Fibroblast of skin of left quadriceps (primary cell): ENCODE measurements at places on chromosomes 4 and X.

DNA sequence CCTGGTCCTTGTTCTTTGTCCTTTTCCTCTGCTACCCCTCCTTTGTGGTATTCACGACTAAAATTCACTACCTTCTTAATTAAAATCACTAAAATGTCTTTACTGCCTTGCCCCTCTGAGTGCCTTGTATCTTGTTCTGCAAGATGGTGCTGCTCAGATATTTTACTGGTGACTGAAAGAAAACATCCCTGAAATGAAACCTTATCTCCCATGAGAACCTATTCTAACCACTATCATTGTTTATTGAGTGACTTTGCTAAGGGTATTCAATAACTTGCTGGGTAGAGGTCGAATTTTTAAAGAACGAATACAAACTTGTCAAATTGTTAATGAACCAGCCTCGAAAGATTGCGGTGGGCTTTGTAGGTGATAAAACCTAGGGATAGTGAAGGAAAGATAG lies 52.8 kb downstream of the SPRY1 start:
- no peak for DNase-seq

- peak; percentile 56 for DNase-seq
These were observed 17.9 kb upstream of the PDE5A start for GRCh38 chr4:119646347-119647071.

DNA sequence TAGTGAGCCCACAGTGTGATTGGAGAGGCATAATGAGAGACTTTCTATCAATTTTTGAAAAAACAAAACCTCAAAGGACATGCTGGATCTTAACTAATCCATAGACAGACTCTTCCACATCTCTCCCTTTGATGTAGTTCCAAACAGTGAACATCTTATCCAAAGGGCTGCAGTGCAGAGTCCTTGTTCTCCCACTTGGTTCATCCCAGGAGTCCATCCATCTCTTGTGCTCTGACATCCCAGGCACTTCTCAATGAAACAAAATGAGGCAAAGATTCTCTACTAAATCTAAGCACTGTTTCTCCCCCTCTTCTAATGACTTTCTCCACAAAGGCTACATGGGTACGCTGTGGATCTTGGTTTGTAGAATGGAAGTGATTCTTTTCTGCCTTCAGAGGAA lies 8.3 kb downstream of the SHROOM3 start:
- DNase-seq: no peak

- DNase-seq: no peak
These were observed 37.9 kb upstream of the NKAP start for GRCh38 chrX:119981286-119982070.

GRCh38 chr4:107791902-107792301 lies 32.8 kb upstream of the SGMS2 start:
- no peak for DNase-seq

DNA sequence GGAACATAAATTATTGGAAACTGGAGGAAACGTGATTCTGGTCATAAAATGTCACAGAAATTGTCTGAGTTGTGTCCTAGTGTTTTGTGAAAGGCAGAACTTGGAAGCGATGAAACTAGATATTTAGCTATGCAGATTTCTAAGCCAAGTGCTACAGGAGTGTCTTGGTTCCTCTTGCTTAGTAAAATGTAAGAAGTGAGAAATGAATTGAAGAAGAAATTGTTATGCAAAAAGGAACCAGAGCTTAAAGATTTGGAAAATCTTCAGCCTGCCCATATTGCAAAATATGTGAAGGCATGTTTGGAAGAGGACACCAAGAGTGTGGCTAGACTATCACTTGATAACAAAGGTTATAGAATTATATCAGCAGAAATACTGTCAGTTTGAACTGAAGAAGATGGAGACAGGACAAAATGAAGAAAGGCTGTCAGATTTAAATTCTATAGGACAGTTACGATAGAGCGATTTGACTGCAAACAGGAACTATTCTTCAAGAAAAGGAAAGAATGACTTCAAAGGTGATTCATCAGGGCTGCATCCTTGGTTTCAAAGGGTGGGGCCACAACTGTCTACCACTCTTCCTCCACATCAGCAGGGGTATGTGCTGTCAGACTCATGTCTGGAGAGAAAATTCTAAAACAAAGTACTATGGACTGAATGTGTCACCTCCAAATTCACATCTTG lies 9.4 kb upstream of the CDS1 start:
- no peak for DNase-seq

DNA sequence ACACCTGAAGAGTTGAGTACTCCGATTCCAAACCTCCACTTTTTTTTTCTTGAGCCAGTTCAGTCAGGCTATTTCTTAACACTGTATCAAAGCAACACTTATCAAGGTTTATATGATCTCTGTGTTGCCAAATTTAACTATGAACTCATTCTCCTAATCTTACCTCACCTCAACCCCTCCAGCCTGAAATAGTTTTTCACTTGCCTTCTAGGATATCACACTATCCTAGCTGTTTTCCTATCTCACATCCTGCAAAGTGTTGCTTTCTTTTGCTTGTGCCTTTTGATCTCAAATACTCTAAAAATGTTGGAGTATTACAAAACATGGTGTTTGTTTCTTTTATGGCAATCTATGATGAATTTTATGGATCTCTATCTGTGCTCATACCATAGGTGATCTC lies 415.0 kb downstream of the CFAP47 start:
- DNase-seq: no peak

DNA sequence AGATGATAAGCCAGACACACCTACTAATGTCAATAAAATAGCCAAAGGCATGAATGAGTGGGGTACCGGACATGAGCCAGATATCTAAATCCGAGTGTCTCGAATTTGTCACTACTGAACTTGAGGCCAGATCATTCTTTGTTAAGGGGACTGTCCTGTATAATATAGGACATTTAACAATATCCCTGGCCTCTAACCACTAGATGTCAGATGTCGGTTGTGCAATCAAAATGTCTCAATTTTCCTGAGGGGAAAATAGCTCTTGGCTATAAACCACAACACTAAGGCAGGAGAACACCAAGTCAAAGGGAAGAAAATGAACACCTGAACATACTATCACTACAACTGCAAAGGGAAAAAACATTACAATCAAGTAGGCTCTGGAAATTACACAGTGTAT lies 154.5 kb downstream of the GPM6A start:
- DNase-seq: no peak

GRCh38 chr4:56748271-56748670 lies 67.2 kb upstream of the HOPX start:
- DNase-seq: no peak

DNA sequence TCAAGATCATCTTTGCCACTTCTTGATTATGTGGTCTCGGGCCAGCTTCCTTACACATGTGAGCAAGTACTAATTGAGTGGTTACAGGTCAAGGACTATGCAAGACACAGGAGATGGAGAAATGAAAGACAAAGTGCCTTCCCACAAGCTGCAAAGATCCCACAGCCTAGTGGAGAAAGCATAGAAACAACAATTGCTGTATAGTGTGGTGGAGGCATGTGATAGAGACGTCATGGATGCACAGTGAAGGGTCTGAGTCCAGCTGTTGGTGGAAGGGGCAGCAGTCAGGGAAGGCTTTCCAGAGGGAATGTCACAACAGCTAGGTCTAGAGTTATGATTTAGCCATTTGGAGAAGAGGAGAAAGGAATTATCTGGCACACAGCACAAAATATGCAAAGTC lies 210.6 kb downstream of the KDR start:
- DNase-seq: no peak

GRCh38 chr4:137389911-137390520 lies 142.3 kb downstream of the PCDH18 start:
- DNase-seq: no peak

DNA sequence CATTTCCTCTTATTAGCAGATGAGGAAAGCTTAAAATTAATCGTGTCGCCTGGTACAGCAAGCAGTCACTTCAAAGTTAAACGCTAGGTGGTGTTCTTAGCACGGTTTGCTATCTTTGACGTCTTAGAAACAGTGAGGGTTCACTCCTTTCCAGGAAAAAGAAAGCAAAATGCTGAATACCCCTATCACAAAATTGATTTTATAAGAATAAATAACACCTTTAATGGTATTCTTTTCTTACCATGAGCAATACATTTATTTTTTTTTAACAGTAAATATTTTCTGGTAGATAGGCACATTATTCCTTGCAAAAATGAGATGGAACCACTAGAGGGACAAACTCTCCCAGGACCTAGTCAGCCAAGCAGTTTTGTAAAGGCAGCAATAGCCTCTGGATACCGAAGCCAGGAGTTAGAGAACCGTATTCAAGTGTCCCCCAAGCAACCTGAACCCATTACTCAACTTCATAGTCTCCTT lies 153.9 kb downstream of the KDR start:
- peak; percentile 24 for DNase-seq

DNA sequence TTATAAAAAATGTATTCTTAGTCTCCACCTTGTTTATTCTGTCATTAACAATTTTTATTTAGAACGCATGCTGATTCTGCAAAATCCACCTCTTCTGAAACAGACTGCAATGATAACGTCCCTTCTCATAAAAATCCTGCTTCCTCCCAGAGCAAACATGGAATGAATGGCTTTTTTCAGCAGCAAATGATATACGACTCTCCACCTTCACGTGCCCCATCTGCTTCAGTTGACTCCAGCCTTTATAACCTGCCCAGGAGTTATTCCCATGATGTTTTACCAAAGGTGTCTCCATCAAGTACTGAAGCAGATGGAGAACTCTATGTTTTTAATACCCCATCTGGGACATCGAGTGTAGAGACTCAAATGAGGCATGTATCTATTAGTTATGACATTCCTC lies 75.6 kb upstream of the SMARCA5 start:
- no peak for DNase-seq

GRCh38 chr4:142316913-142317312 lies 529.2 kb downstream of the INPP4B start:
- DNase-seq: no peak

DNA sequence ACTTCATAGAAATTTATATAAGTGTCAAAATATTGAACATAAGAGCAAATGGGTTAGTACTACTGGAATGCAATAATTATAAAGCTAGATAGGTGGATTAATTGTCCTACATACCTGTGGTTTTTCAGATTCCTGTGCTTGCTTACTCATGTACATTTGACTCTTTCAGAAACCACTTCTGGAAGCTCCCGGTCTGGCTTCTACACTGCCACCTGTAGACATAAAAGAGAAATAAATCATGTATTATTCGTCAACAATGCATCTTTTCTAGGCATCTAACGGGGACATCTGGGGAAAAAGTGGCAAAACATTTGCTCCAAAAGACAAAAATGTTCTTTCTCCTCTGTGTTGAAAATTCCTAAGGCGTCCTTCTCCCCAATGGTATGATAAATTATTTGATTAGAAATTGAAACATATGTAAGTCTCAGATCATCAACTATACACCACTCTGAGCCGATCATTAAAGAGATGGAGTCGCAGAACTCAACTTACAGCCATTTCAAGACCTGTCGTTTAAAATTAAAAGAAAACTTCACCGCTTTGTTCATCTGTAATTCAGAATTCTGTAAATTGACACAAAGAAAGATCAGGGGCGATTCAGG lies 648.7 kb upstream of the DIPK2B start:
- peak; percentile 75 for DNase-seq

DNA sequence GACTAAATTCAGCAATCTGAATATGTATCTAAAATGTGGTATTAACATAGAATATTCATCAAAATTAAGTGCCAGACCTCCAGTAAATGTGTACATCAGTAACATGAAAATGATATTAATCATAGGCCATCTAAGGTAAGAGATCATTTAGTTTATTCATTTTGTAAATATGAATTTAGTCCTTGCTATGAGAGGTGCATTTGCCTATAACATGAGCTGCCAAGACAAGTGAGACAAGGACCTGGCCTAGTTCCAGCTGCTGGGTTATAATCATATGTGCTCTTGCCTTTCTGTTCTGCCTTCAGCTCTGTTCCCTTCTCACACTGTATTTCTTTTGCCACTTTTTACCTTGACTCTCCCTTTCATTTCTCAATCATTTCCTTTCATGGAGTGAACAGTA lies 160.0 kb downstream of the STIM2 start:
- DNase-seq: no peak

GRCh38 chrX:3462166-3462508 lies 115.7 kb upstream of the MXRA5 start:
- no peak for DNase-seq

DNA sequence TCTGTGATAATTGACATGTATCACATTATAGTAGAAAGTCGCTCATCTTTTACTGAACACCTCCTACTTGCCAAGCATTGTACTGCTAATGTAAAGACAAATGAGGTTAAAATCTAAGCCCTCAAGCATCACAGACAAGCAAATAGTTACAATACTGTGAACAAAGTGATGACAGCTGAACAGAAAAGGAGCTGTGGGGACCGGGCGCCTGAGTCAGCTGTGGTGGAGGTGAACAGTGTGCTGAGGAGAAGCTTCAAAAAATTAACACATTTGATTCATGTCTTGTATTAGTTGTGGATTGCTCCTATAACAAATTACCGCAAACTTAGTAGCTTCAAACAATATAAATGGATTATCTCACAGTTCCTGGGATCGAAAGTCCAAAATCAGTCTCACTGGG lies 124.3 kb downstream of the MAPK10 start:
- DNase-seq: no peak

DNA sequence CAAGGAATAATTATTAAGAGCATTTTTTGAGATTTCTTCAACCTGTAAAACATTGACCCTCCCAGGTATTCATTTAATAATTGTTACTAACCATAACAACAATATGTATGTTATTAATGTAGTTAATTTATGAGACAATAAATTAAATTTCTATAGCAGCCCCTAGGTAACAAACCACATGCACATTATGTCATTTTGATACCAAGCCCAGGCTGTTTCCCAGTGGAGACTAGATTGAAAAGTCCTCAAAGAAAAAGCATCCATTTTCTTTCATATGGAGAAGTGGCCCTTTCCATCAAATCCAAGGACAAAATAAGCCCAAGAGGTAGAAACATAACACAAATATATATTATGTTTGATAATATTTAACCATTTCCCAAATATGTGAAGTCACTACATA lies 104.3 kb upstream of the GK2 start:
- DNase-seq: no peak

- DNase-seq: no peak
These were observed 70.9 kb upstream of the UGT2B7 start for GRCh38 chr4:69025191-69025998.

DNA sequence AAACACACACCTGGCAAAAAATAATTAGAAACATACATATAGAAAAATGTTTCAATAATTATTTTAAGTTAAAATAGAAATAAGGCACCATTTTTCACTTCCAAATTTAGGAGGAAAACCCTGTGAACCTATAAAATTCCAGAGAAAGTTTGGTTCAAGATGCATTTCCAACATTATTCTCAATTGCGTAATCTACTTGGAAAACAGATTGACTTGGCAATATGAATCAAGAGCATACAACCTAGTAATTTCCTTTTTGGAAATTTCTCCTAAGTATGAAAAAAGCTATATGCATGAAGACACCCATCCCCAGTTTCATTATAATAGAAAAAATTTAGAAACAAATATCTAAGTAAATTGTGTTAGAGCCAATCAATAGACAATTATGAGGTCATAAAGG lies 242.9 kb downstream of the IQCM start:
- DNase-seq: no peak

GRCh38 chrX:27241981-27242380 lies 221.2 kb downstream of the PPP4R3C start:
- DNase-seq: no peak
